Central memory CD8-positive, alpha-beta T cell (primary cell): ENCODE measurements at places on chromosomes 2 and 18.

GRCh38 chr18:6207116-6207515 is 207.6 kb downstream of the L3MBTL4 start:
- DNase-seq = no peak

DNA sequence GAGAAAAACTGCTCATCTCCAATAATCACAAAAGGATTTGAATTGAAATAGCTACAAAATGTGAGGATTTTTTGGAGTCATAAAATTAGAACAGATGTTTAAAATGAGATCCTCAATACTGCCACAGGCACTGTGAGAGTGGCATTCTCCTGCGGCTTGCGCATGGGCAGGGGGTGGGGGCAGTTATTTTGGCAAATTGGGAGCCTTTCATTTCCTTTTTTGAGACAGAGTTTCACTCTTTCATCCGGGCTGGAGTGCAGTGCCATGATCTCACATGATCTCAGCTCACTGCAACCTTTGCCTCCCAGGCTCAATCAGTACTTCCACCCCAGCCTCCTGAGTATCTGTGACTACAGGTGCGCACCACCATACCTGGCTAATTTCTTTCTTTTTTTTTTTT is 42.4 kb downstream of the POMC start:
- DNase-seq = no peak

DNA sequence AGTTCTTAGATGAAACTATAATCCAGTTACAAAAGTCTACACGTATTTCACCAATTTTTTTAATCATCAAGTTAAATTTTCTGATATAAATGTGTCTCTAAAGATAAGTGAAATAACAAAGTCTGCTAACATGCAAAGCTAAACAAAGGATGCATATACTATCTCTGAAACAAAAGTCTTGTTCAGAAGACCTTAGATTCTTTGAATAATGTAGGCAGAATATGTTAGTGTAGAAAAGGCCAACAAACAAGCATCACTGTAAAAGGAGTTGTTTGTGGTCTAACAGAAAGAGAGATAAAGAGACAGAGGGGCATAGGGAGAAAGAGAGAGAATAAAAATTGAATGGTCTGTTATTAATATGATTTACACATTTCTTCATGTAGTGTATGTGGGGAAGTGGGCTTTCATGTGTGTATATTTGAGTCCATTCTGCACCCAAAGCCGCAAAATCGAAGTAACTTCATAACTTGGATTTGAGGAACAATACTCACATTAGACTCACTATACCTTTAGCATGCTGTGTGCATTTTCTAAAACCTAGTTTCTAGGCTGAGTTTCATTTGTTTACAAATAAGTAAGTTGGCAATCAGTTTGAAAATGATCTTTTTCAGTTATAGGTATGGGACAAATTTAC is 734.8 kb upstream of the REG3G start:
- no peak for DNase-seq

- no peak for DNase-seq
These were observed 456 bp downstream of the DOK1 start for GRCh38 chr2:74554820-74555531.

DNA sequence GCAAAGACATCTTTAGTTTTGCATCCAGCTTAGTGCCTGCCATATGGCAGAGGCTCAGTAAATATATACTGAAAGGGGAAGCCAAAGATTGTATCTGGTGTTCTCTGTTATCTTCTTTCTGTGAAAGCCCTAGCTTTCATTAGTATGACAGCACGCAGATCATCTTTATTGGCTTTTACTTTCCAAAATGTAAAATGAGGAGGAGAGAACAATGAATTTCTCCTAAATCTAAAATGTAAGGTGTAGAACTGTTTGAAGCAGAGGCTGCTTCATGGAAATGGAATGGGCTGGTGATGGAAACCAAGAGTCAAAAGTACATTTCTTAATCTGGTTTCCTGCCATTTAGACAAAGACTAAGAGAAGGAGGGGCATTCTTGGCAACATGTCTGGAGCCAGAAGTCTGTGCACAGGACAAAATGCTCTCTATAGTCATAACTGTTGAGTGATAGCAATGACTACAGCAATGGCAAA is 1029.9 kb upstream of the PIK3C3 start:
- DNase-seq = no peak

GRCh38 chr2:69465513-69466456 is 28.6 kb upstream of the NFU1 start:
- no peak for DNase-seq

GRCh38 chr2:54479424-54479823 is 23.3 kb downstream of the SPTBN1 start:
- DNase-seq = no peak

GRCh38 chr2:27494944-27495554 is at the start of gene FNDC4:
FNDC4 (minus strand) TSS chr2:27495200; CDS start chr2:27494679, 521 bp downstream.
- no peak for DNase-seq

DNA sequence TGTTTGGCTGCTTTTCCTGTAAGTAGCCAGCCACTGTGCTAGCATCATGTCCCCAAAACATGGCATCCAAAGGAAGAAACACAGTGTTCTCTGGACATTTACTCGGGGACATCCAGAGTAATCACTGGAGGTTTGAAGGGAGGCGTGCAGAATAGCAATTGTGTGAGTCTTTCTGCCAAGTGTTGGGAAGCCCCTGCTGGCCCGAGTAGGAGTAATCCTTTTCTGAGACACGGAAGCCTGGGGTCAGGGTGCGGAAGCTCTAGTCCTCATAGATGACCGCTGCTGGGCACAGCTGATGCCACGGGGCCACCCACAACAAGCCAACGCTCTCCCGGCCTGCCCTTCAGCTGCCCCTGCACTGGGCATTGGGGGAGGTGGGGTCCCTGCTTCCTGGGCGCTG is 24.8 kb upstream of the HDAC4 start:
- no peak for DNase-seq

- DNase-seq = no peak
These were observed 4.5 kb downstream of the RBKS start for GRCh38 chr2:27885661-27886060.
